Stimulated activated naive CD4-positive, alpha-beta T cell (primary cell): ENCODE measurements at places on chromosomes 5 and 9.
A peak's percentile ranks its signal among the peaks of the same experiment; 100 is the strongest.

- DNase-seq = no peak
Measured at GRCh38 chr9:124697326-124698200, 73.5 kb downstream of the NR6A1 start.

DNA sequence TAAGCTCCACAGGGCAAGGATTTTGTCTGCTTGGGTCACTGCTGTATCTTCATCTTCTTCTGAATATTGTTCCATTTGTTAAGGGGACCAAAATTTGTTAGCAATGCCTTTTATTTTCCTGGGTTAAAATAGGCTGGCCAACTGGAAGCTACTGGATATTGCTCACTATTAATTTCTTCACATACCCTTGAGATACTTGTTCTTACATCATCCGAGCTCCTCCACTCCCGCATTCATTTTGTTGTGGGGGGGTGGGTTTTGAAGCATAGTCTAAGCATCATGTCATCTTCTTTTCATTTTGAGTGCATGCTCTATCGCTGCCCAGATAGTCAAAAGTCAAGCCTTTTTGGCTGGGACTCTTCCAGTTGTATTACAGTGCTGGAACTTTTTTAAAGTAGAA, 42.5 kb upstream of the PIK3R1 start:
- DNase-seq = no peak

DNA sequence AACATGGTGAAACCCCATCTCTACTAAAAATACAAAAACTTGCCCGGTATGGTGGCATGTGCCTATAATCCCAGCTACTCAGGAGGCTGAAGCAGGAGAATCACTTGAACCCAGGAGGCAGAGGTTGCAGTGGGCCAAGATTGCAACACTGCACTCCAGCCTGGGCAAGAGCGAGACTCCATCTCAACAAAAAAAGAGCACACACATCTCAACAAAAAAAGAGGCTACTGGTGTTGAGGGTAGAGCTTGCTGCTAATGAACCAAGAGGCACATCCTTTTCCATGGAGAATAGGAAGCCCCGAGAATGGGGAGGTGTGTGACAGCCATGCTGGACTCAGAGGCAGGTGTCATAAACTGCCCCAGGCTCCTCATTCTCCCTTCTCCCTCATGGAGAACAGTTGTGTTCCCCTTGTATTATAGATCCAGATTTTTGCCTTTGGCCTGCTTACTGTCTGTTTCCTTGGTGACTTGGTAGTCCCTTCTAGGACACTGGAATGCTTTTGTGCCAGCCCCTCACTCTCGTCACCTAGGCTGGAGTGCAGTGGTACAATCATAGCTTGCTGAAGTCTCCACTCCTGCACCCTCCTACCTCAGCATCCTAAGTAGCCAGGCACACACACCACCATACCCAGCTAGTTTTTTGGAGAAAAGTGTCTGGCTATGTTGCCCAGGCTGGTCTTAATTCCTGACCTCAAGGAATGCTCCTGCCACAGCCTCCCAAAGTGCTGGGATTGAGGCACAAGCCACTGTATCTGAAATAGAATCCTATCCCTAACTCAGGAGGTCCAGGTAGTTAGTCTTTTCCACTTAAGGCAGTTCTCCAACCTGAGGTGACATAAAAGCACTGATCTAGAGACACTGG, 5.1 kb downstream of the RPL12 start:
- no peak for DNase-seq

- no peak for DNase-seq
Measured at GRCh38 chr9:80699511-80699998, 989.8 kb downstream of the TLE1 start.

- no peak for DNase-seq
Measured at GRCh38 chr9:34830068-34830467, 120.1 kb upstream of the CCL21 start.

- no peak for DNase-seq
Measured at GRCh38 chr9:125137200-125137599, 6.1 kb downstream of the SCAI start.

GRCh38 chr5:68458416-68459021, 243.0 kb downstream of the PIK3R1 start:
- peak; percentile 8 for DNase-seq

GRCh38 chr9:79104951-79105350, 466.8 kb upstream of the TLE4 start:
- no peak for DNase-seq

- DNase-seq = no peak
Measured at GRCh38 chr9:6418764-6419163, 5.8 kb downstream of the UHRF2 start.

DNA sequence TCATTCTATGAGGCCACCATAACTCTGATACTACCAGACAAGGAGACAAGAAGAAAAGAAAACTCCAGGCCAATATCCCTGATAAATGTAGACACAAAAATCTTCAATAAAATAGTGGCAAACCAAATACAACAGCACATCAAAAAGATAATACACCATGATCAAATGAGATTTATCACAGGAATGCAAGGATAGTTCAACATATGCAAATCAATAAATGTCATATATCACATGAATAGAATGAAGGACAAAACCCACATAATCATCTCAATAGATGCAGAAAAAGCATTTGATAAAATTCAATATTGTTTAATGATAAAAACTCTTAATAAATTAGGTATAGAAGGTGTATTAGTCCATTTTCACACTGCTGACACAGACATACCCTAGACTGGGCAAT, 139.9 kb downstream of the ADAMTS6 start:
- DNase-seq = no peak

- DNase-seq = no peak
Measured at GRCh38 chr5:171825051-171825450, 39.4 kb downstream of the SMIM23 start.

GRCh38 chr9:107007402-107007801, 144.4 kb downstream of the ZNF462 start:
- no peak for DNase-seq

GRCh38 chr5:150918613-150919012, 13.8 kb upstream of the ZNF300 start:
- DNase-seq = no peak

- no peak for DNase-seq
Measured at GRCh38 chr5:51203598-51203997, 179.7 kb upstream of the ISL1 start.

DNA sequence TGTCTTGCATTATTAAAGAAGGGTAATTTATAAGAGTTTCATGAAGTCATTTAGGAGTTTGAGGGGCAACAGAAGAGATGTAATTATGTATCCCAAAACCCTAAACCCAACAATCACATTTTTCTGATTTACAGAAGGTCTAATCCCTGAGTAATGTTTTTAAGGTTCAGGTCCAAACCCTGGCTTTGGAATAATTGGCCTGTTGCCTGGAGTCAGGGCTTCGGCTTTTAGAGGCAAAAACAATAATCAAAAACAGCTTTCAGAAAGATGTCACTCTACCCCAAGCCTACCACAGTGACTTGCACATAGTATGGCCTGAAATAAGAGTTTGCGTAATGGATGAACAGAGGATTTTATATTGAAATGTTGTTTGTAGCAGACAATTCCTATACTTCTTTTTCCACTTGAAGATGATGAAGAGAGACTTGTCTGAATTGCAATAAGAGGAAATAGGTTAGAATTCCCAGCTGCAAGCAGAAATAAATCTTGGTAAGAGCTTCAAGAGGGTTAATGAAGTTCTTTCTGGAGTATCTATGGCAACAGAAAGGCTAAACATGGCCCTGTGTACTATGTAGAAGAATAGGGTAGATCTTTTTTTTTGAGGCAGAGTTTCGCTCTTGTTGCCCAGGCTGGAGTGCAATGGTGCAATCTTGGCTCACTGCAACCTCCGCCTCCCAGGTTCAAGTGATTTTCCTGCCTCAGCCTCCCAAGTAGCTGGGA, 152.0 kb downstream of the GPBP1 start:
- DNase-seq = no peak

DNA sequence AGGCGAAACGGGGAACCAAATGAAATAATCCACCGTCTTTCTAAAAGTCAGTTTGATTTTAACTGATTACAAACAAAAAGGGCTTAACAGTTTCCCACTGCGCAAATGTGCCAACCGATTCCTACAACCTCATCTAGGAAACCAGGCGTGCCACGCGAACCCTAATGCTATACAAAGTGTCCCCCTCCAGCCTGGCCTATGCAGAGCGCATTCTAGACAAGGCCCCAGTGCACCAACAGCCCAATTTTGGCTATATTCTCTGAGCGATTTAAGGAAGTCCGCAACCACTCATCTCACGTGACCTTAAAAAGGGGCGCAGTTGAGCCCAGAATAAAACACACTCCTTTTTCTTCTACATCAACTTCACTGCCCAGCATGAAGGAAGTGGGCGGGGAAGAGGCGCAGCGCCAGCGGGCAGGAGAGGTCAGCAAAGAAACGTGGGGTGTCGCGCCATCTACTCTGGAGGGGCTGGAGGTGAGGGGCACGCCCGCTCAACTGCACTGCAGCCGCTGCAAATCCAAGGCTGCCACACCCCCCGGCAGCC, 779 bp downstream of the FAM13B start:
- DNase-seq = no peak

- peak; percentile 20 for DNase-seq
Measured at GRCh38 chr9:121748074-121748473, 96.6 kb downstream of the DAB2IP start.

GRCh38 chr5:100772548-100772947, 130.5 kb downstream of the ST8SIA4 start:
- no peak for DNase-seq
